ENCODE measurements at places on chromosomes 2 and 18. TPM values are rescaled to one million over a fixed set of nuclear protein-coding genes. Genes with fewer than 3 reads are reported as not detected.

CAPN13 gene
- total RNA-seq = not detected

DNA sequence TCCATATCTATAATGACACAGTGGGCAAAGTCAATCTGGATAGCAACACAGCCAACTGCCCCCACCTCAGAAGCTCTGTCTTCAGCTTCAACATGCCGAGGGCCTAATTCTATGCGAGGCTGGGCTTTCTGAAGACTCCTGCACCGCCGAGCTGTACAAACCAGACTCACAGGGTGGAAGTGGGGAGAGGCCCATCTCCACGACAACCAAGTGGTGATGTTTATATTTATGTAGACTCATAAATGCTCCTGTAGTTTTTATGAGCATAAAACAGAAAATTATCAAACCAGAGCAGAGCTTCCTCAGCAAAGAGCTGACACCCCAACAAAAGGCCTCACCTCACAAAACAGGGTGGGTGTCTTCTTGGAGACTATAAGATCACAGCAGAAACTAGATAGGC is 77.0 kb upstream of the LGALSL start:
- no peak for DNase-seq

DNA sequence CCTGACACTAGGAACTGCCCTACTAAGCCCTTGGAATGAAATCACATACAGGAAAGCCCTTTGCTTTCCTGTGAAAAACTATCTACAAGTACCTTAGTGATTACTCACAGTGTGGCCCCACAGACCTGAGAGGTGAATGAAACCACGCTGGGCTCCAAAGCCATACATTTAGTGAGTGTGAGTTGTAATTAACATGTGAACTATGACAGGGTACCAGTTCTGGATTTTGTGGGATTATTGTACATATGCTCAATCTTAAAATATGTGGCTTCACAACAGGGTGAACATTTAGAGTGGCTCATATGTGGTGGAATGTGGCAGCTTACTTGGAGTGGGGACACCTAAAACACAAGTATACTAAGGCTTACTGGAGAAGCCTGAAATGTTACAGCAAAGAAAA is 12.3 kb downstream of the KCTD1 start:
- DNase-seq = no peak

CDH19 gene
- total RNA-seq = not detected

TLK1 gene
- total RNA-seq = 91.8 TPM

GRCh38 chr18:75698861-75699260 is 271.4 kb upstream of the SMIM21 start:
- DNase-seq = no peak

GRCh38 chr18:54163453-54163852 is 61.0 kb downstream of the MBD2 start:
- peak; percentile 49 for DNase-seq

GRCh38 chr18:3712491-3712890 is 262.5 kb downstream of the TGIF1 start:
- DNase-seq = no peak

ZSCAN30 gene
- 12.2 TPM for total RNA-seq

GRCh38 chr2:28359222-28360057 is 33.2 kb upstream of the FOSL2 start:
- peak; percentile 96 for DNase-seq

ARHGAP15 gene
- total RNA-seq = 56.2 TPM

DNA sequence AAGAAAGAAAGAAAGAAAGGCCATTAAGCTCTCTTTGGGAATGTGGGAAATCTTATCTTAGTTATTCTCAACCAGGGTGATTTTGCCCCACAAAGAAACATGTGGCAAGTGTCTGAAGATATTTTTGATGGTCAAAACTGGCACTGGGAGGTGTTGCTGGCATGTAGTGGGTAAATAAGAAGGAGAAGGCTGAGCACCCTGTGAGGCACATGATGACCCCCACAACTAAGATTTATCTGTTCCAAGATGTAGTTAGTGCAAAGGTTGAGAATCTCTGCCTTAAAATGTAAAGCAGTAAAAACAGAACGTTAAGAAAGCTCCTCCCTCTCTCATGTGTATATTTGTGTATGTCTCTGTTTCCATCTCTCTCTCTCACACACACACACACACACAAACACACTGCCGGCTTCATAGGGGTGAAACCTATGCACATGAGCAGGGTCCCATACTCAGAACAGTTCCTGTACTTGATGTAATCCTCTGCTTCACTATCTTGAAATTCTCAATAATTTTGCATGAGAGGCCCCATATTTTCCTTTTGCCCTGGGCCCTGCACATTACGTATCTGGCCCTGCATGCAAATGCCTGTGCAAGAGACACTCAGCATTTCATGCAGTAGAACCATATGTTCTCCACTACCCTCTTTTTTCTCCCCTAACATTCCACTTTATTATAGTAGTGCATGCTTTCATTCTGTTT is 94.3 kb downstream of the MREG start:
- DNase-seq = no peak

DNA sequence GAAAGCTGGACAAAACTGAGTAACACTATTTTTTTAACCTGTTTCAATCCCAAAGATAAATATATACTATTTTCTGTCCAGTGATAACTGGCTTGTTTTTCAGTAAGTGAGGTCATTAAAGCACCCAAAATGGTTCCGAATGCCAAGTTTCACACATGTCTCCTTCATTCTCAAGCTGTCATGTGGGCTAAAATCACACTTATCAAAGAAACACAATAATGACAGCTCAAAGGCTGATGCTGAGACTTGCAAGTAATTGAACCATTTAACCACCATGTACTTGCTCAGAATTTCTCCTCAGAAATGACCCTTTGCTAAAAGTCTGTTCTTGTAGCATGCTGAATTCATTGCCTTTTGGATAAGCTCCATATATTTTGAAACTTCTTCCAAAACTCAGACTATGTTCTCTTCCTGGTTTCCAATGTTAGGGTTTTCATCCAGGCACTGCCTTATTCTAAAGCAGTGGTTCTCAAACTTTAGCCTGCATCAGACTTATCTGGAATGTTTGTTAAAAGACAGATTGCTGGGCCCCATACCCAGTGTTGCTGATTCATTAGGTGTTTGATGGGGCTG is 149.8 kb downstream of the VWC2L start:
- DNase-seq = no peak

SCN9A gene
- not detected for total RNA-seq

GRCh38 chr2:66583881-66584280 is 149.0 kb downstream of the MEIS1 start:
- no peak for DNase-seq

MC4R gene
- total RNA-seq = not detected

- DNase-seq = no peak
These were observed 144.3 kb upstream of the BOD1L2 start for GRCh38 chr18:57002627-57003026.

DNA sequence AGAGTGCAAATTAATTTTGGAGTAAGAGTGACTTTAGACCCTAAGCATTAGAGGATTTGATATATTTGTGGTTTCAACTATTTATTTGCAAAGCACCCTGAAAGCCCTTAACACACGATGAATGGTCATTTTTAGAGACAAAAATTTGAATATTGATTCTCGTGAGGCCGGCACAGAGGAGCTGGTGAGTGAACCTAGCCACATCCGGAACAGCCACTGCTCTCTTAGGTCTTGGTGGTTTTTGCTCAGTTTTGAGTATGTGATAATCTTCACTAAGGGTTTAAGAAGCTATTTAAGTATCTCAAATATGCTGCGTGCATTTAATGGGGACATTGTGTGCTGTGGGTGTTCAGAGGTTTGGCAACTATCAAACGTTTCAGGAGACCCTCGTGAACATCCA is 204.8 kb downstream of the TSN start:
- no peak for DNase-seq

DNA sequence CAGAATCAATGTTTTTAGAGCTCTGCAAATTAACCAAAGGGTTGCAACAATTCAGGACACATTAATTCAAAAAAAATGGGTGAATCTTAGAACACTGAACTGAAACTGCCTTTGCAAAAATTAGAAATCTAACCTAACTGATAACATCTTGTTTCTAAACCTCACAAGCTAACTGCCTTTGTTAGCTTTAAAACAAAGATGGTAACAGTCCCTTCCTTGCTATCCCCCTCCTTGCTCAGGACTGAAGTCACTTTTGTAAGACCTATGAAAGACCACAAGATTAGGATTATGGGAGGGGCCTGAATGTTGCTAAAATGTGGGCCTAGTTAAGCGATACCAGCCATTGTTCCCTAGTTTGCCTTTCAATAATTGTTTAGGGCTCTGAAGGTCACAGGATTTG is 44.9 kb upstream of the LONRF2 start:
- no peak for DNase-seq

SALL3 gene
- total RNA-seq = not detected

DNA sequence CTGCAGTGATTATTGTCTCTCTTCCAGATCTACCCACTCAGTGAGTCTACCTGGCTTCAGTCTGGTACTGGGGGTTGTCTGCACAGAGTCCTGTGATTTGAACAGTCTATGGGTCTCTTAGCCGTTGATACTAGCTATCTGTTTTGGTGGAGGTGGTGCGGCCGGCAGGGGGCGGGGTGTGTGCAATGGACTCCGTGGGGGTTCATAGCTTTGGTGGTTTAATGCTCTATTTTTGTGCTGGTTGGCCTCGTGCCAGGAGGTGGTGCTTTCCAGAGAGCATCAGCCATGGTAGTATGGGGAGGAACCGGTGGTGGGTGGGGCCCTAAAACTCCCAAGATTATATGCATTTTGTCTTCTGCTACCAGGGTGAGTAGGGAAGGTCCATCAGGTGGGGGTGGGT is 1120.1 kb upstream of the FAM98A start:
- no peak for DNase-seq

ZAP70 gene
- 240 TPM for total RNA-seq

DNA sequence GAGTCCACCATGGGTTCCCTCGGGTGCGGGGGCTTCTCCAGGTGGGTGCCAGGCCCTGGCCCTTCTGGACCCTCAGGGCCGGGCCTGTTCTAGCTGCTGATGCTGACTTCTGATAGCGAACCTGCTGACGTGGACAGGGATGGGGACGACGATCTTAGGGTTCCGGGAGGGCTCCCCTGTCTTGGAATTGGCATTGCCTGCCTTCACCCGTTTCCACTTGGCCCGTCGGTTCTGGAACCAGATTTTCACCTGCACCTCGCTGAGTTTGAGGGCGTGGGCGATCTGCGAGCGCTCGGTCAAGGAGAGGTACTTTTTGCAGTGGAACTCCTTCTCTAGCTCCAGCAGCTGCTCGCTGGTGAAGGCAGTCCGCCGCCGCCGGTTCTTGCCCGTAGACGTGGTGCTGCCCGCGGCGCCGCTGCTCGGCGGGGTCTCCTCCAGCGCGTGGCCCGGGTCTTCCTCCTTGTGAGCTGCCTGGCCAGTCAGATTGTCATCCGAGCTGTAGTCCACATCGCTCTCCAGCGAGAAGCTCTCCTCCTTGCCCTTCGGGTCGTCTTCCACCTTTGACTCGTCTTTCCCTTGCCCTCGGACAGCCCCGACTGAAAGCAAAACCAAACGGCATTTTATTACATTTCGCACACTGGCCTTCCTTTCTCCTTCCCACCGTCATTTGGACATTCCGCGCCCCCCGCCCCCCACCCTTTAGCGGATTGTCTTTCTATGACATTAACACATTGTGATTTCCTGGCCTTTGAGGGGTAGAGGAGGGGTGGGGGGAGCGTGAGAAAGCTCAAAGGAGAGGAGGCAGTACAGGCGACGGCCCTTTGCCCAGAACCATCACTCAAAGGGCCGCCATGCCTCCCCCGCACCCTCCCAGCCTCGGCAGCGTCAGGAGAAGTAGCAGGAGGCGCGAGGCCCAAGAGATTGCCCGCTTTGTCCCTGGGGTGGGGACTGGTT is 2.1 kb downstream of the GBX2 start:
- DNase-seq = no peak

- DNase-seq = no peak
These were observed 89.4 kb upstream of the EML6 start for GRCh38 chr2:54634021-54634420.

WNT10A gene
- 0.28 TPM for total RNA-seq

ABHD1 gene
- total RNA-seq = 0.23 TPM

DNA sequence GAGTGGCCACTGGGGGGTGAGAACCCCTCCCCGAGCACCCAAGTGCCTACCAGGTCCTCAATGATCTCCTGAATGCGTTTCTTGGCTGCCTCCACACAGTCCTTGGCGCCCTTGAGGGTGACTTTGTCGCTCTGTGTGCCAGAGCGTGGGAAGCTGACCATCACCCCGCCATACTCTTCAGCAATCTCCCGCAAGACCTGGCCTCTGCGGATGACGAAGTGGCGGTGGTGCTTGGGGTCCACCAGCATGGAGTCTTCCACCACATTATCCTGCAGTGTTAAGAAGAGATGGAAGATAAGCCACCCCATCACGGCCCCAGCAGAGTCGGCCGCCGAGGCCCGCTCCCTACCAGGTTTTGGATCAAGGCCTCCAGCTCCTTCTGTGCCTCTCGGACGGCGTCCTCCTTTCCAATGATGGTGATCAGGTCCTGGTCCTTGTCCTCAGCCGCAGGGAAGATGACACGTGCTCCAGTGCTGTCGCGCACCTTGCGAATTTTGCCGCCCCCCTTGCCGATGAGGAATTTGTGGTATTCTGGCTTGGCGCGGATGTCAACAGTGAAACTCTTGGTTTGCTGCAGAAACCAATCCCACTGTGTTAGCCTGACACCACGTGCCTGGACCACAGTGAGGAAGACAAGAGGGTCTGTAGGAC is 51.2 kb downstream of the ANO7 start:
- no peak for DNase-seq

DNA sequence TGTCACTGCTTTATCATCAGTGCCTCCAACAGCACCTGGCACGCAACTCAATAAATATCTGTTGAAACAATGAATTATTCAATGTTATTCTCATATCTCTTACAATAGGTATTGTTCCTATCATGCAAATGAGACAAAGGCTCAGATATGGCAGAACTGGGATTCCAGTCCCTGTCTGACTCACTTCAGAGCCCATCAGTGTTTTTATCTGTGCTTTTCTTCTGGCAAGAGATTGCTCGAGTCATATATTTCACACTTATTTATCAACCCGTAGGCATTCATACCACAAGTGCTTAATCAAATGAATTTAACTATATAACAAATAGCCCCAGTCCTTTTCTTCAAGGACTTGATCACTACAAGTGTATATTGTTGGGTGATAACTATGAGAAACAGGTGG is 76.4 kb upstream of the TSPYL6 start:
- no peak for DNase-seq

Data from activated CD4-positive, alpha-beta T cell treated with anti-CD3 and anti-CD28 coated beads, Interleukin-2, amount 10 ng/mL, durations not matched to agents 24 days and 14 days (primary cell).